ENCODE measurements at places on chromosomes 1 and 21. TPM values are rescaled to one million over a fixed set of nuclear protein-coding genes. Genes with fewer than 3 reads are reported as not detected.

DNA sequence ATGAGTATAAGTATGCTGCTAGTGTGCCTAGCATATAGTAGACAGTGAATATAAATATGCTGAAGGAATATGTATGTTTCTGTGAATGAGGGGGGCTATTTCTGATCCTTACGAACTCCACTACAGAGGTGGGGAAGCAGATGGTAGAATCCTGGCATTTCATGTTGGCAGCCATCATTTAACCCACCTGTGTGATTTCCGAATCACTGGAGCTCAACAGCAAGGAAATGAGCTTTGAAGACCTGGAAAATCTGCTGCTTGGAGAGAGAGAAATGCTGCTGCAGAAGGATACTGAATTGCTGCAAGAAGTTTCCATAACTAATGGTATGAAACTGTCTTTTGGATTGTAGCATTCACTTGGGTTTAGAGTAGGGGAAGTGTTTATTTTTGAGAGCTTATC is 83.5 kb downstream of the RABGAP1L start:
- H3K36me3 ChIP-seq: peaks cover 7% of the 10 kb centered on the region
- H3K27ac ChIP-seq: no peak overlapping the region
- DNase-seq: no peak
- H3K27me3 ChIP-seq: no peaks in the 10 kb centered on the region

The IFI44 gene
- 61.5 TPM for total RNA-seq

GRCh38 chr1:202172015-202172355 is 11.6 kb upstream of the PTPN7 start:
- no peak overlapping the region for H3K27ac ChIP-seq
- no peaks in the 10 kb centered on the region for H3K36me3 ChIP-seq
- no peak for DNase-seq
- no peak overlapping the region for H3K4me3 ChIP-seq
- no peaks in the 10 kb centered on the region for H3K27me3 ChIP-seq

DNA sequence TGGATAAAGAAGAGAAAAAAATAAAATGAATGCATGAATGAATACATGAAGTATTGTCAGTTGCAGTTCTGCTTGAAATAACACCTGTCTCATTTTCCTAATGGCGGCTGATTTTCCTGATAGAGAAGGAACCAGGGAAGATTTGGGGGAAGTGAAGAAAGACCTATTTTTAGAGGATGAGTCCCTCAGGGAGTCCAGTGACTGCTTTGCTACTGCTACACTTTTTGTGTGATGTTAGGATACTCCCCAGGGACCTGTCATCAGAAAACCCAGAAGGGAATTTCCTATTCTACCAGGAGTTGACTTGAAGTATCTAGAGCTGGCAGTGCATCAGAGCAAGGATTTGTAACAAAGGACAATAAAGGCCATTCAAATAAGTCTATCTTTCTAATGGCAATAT is 114.8 kb downstream of the MAB21L3 start:
- H3K27me3 ChIP-seq: no peaks in the 10 kb centered on the region
- H3K4me1 ChIP-seq: no peaks in the 10 kb centered on the region
- no peak overlapping the region for H3K4me3 ChIP-seq
- no peak overlapping the region for H3K27ac ChIP-seq
- no peaks in the 10 kb centered on the region for H3K36me3 ChIP-seq

- H3K4me1 ChIP-seq: peaks cover 14% of the 10 kb centered on the region
- H3K27me3 ChIP-seq: no peaks in the 10 kb centered on the region
- no peak for DNase-seq
- no peak overlapping the region for H3K4me3 ChIP-seq
These were observed 135.3 kb downstream of the ADSS2 start for GRCh38 chr1:244316407-244316806.

The PTGER3 gene
- 0.57 TPM for total RNA-seq

- DNase-seq: no peak
- H3K4me3 ChIP-seq: no peak overlapping the region
- H3K27ac ChIP-seq: no peak overlapping the region
These were observed 191.2 kb downstream of the RERE start for GRCh38 chr1:8625981-8626898.

- no peaks in the 10 kb centered on the region for H3K27me3 ChIP-seq
- H3K4me1 ChIP-seq: no peaks in the 10 kb centered on the region
- no peak for DNase-seq
- no peak overlapping the region for H3K27ac ChIP-seq
- no peak overlapping the region for H3K4me3 ChIP-seq
- peaks cover 7% of the 10 kb centered on the region for H3K36me3 ChIP-seq
These were observed 9.5 kb downstream of the EYA3 start for GRCh38 chr1:28078680-28079626.
